ENCODE measurements at places on chromosomes 2 and 18.
A peak's percentile ranks its signal among the peaks of the same experiment; 100 is the strongest.

GRCh38 chr2:100067784-100068183 lies 74.6 kb downstream of the AFF3 start:
- no peak for DNase-seq

GRCh38 chr2:227891673-227892072 lies 20.2 kb downstream of the DAW1 start:
- DNase-seq: no peak

- no peak for DNase-seq
Measured at GRCh38 chr18:71450257-71450656, 1093.9 kb downstream of the CBLN2 start.

DNA sequence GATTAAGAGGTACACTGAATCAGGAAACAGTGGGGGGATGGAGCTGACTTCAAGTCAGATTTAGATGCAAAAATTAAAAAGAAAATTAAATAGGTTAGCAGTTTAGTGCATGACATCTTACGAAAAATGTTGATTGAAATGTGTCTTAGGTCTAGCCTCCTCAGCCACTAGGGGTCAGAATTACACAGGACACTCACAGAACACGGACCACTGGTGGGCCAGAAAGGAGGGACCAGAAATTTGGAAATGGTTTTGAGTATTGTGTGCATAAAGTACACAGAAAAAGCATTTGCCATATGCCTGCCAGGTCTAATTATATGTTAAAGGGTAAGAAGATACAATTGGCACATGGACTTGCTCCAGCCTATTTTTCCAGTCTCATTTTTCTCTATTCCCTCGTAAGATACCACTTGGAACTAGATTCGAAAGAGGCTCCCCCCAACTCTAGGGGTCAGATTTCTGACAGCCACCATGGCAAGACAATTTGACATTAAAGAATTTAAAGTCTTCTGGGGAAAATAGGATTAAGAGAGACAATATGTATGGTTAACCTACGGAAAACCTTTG lies 550.2 kb upstream of the SETBP1 start:
- DNase-seq: no peak

- peak; percentile 8 for DNase-seq
Measured at GRCh38 chr2:180012523-180012922, 5.4 kb upstream of the CWC22 start.

- no peak for DNase-seq
Measured at GRCh38 chr18:51300912-51301311, 103.4 kb upstream of the MEX3C start.

GRCh38 chr2:230471074-230471473 lies 55.1 kb downstream of the SP100 start:
- no peak for DNase-seq

GRCh38 chr2:190408538-190409271 lies 550 bp downstream of the MFSD6 start:
- DNase-seq: no peak

- no peak for DNase-seq
Measured at GRCh38 chr2:182971820-182972547, 66.3 kb downstream of the NCKAP1 start.

DNA sequence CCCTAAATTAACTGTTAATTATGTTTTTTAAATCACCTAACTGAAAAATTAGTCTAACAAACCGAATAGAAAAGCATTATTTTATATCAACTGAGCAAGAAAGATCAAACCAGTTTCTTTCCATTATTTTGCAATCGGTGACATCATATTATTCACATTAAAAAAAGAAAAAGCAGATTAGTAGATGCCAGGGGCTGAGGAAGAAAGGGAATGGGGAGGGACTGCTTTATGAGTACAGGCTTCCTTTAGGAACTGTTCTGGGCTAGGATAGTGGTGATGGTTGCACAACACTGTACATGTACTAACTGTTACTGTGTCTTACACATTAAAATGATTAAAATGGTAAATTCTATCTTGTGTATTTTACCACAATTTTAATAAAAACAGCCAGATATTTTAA lies 59.3 kb downstream of the COBLL1 start:
- no peak for DNase-seq

- no peak for DNase-seq
Measured at GRCh38 chr2:11013196-11013595, 101.5 kb downstream of the KCNF1 start.

GRCh38 chr2:172207911-172208310 lies 105.2 kb upstream of the DLX2 start:
- DNase-seq: no peak

- DNase-seq: peak; percentile 31
Measured at GRCh38 chr18:24704946-24705630, 244.7 kb downstream of the HRH4 start.

DNA sequence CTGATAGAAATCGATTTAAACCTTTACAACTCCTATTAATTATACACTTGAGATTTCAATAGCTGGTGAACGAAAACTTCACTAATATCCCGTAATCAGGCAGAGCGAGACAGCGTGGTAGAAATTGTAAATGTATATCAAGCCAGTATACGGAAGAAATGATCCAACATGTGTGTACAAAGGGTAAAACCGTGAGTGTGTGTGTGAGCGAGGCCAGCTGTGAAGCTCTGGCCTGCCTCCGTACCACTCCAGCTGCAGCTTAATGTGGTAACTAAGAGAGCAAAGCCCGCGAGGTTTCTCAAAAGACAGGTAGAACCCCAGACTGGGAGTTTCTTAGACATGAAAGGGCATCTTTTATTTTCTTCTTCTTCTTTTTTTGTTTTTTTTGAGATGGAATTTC lies 52.3 kb upstream of the ZNF516 start:
- no peak for DNase-seq

- DNase-seq: no peak
Measured at GRCh38 chr2:207503234-207503633, 26.5 kb upstream of the CREB1 start.

DNA sequence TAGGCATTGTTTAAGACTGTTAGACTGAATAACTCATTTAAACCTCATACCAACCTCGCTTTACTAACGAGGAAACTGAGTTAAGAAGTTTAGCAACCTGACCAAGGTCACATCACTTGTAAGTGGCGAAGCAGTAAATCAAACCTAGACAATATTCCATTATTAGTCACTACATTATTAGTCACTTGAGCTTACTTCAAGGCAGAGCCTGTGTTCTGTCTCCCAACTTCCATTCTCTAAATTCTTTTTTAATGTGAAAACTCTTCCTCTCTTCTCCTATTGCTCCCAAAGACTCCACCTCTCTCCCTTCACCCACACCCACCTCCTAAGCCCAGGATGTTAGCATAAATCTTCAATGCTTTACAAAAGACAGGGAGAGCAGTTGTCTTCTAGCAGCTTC lies 156.5 kb downstream of the ARL6IP6 start:
- no peak for DNase-seq

GRCh38 chr2:72431737-72432136 lies 284.1 kb upstream of the CYP26B1 start:
- DNase-seq: no peak

DNA sequence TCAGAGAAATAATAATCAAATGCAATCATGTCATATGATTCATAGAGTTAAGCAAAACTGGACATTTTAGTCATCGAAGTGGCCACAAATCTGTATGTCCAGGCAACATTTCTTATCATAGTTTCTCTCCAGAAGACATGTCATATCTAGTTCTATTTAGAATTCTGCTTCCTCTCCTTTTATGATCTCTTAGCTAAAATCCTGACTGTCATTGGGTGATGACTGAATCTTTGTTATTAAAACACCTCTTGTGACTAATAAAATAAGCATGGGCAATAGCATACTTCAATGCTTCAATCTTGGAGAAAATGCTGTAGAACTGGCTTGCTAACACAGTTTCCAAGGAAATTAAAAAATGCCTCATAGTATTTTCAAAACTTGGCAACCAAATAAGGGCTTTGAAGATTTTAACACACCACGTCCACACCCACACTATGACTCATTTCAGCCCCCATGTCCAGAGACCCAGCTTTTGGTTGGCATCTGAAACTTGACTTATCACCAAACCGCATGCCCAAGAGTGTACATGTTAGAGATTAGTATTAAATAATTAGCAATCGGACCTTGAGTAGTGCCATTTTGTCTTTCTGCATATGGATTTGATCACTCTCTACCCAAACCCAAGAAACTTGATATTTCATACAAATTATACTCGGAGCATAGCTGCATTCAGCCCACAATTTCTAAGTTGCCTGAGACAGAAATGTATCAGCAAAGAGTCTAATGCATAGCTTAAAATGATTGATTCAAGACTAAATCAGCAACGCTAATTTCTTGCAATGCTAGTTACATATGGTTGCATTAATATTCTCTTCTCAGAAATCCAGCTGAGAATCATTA lies 106.5 kb upstream of the ETAA1 start:
- no peak for DNase-seq
